MCF 10A (cell line): ENCODE measurements at places on chromosomes 2 and 18. TPM values are rescaled to one million over a fixed set of nuclear protein-coding genes. Genes with fewer than 3 reads are reported as not detected.

- no peak for DNase-seq
Measured at GRCh38 chr2:211248841-211249240, 692.4 kb downstream of the CPS1 start.

- no peak for DNase-seq
Measured at GRCh38 chr2:235054475-235054874, 102.7 kb downstream of the SH3BP4 start.

PLCD4 gene
- 0.40 and 0.86 TPM in 2 replicates for total RNA-seq

FBXO41 gene
- total RNA-seq, result 3.7 and 4.4 TPM in 2 replicates

CIDEA gene
- not detected in 2 replicates for total RNA-seq
